ENCODE measurements at places on chromosomes 13 and 19.

GRCh38 chr13:72109863-72110262 lies 242.9 kb upstream of the DACH1 start:
- no peak for DNase-seq

DNA sequence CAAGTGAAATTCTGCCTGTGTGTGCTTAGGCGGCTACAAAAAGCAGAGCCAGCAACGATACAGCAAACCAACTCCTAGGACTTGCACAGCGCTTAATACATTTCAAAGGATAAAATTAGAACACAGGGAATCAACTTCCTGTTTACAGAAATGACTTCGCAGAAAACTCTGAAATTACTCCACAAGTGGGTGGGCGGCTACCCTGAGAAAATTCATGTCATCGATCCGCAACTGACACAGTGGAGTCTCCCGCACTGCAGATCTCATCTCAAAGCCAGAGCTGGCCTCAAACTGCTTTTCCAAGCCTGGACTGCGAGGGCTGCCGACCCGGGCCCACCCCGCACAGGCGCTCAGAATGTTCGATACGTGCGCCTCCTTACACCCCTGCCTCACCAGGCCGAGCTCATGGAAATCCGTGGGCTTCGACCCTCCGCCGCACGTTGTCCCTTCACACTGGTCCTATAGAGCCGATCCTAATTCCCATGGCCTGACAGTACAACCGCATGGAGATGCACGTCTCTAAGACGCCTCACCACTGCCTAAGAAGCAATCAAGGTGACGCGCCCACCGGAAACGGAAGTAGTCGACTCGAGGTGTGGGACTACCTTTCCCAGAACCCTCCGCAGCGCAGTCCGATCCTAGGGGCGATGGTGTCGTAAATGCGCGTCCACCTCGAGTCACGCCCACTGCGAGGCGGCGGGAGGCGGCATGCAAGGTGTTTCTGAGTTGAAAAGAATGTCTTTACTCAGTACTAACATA lies at the start of gene ZNF229:
Gene ZNF229 (minus strand): TSS at position 557 of the 759 bp plus-strand sequence. CDS start 5,625 bp downstream, outside the sequence.
- DNase-seq, result peak; percentile 63

DNA sequence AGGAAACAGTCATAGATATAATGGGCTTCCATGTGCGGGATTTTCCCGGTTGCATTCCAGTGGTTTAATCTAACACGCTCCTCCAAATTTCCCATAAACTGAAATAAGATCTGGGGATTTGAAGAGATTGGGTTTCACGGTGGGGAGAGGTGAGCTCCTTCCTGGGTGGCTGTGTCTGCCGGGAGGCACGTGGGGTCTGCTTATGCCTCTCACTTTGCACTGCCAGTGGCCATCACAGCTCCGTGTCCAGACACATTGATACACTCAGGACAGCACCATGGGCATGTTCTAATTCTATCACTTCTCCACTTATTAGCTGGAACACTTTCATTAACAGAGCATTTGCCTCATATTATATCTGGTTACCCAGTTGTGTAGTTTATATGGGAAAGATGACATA lies 73.4 kb downstream of the SOX1 start:
- no peak for DNase-seq

GRCh38 chr19:8477889-8478288 lies 24.6 kb downstream of the PRAM1 start:
- no peak for DNase-seq

- no peak for DNase-seq
These were observed 1.4 kb downstream of the CEACAM18 start for GRCh38 chr19:51479531-51480331.

DNA sequence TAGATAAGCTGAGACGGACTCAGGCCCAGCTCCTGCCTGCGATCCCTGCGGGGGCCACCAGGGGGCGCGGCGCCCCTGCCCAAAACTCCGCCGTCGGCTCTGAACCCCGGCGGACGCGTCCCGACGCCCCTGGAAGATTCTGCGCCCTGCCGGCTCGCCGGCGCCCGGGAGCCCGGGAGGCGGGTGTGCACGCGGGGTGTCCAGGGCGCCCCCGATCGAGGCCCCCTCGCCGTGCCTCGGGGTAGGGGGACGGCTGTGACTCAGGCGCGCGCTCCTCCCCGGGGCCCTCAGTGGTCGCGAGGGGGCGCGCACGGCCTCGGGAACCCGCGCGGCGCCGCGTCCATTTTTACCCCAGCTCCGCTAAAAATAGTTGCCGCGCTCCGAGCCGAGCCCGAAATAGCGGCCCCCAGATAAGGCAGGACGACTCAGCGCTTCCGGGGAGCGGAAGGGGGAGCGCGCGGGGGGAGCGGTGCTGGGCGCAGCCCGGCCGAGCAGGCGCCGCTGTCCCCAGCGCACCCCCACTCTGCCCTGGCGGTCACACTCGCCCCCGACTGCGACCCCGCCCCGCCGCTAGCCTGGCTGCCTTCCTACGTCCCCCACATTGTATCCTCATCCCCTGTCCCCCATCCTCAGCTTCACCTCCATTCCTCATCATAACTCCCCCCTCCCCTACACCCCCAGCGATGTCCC lies 16.0 kb upstream of the ERCC1 start:
- no peak for DNase-seq

- DNase-seq, result no peak
These were observed 22.2 kb downstream of the ABCC4 start for GRCh38 chr13:95279016-95279415.

DNA sequence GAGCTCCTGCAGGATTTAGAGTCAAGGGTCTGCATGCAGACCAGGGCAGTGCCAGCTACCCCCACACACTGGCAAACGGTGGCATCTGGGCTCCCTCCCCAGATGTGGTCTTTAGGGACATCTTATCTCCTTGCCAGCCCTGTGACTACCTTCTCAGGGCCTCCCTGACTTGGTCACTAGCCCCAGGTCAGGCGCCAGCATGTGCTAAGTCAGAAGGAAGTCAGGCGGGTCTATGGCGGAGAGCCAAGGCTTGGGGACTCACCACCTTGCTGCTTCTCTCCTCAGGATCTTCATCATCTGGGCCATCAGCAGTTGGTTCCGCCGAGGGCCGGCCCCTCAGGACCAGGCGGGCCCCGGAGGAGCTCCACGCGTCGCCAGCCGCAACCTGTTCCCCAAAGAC lies 17.6 kb downstream of the CLPTM1 start:
- DNase-seq, result no peak

- no peak for DNase-seq
These were observed 24.2 kb downstream of the RANBP3 start for GRCh38 chr19:5953680-5954213.

DNA sequence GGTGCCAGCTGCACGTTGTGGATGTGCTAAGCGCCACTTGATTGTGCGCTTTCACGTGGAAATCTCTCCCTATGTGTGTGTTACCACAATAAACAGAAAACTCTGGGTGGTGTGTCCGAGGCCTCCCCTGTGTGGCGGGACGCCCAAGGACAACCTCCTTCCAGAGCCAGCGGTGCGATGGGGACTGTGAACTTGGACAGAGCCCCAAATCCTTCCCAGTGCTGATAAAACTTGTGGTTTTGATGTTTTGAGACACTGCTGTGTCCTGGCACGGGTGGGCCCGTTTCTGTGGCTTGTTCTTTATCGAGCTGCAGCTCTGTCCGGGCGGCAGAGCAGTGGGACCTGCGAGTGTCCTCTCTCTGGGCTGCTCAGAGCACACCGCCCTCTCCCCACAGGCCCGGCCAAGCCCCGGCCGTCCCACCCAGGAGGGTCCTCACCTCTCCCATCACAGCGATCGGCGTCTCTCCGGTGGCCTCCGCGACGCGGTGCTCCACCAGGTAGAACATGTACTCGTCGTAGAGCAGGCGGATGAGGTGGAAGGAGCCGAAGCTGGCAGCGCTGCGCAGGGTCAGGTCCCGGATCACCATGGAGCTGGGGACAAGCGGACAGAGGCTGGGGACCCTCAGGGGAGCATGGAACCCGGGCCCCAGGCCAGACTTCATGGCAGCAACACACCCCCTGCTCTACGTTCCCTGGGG lies 18.8 kb upstream of the RANBP3 start:
- no peak for DNase-seq

GRCh38 chr19:46717716-46718143 lies 816 bp upstream of the PRKD2 start:
- no peak for DNase-seq

GRCh38 chr19:9943744-9944143 lies 7.4 kb upstream of the OLFM2 start:
- no peak for DNase-seq

GRCh38 chr19:23972161-23972560 lies 57.5 kb downstream of the ZNF726 start:
- no peak for DNase-seq

GRCh38 chr13:98976338-98976737 lies 1.5 kb downstream of the DOCK9 start:
- DNase-seq, result peak; percentile 31

DNA sequence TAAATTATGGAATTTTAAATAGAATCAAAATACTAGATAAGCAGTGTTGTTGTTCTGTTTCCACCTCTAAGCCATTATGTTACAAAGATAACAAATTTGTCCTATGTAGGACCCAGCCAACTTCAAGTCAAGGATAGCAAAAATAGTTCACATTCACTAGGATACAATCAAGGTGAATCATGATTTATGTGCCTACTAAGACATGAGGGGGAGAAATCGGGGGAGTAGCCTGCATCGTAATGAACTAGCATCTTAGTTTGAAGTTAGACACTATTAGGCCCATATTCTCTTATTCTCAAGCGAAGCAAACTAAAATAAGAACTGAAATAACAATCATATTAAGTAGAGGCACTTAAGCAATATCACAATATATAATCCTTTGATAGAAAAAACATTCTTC lies 779.4 kb upstream of the PCDH9 start:
- no peak for DNase-seq

GRCh38 chr19:28864577-28865042 lies 348.3 kb downstream of the UQCRFS1 start:
- no peak for DNase-seq

DNA sequence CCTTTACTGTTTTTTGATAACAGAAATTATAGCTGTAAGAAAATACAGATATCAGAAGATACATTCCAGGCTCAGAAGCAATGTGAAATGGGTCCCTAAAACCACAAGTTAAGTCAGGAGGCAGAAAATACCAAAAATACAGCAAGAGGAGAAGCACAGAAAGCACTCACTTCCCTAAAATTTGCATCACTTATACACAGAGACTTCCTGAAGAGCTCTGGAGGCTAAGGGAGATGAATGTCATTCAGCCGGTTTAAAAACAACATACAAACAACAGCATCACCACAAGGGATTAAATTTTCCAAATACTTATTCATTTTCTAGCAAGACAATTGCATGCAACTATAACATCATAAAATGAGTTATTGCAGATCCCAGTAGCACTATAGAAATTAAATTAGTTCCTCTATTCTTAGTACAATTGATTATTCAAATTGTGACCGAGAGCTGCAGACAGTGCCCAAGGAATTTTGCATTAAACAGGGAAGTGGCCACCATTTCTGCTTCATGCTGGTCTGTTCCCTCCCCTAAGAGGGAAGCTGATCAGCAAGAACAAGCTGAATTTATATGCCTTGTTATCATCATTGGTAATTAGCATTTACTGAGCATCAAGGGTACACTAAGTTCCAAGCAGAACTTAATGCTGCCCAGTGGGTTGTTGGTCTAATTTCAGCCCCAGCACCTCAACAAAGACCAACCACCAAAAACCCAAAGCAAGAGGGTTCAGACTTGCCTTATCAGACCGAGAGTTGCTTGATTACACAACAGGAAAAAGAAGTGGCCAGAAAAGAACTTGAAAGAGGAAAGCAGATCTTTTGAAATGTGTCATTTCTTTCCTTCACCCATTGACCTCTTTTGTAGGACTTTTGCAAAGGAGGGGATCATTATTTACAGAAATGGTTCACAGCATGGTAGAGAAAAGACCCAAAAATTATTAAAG lies 140.7 kb downstream of the KCTD12 start:
- DNase-seq, result no peak

DNA sequence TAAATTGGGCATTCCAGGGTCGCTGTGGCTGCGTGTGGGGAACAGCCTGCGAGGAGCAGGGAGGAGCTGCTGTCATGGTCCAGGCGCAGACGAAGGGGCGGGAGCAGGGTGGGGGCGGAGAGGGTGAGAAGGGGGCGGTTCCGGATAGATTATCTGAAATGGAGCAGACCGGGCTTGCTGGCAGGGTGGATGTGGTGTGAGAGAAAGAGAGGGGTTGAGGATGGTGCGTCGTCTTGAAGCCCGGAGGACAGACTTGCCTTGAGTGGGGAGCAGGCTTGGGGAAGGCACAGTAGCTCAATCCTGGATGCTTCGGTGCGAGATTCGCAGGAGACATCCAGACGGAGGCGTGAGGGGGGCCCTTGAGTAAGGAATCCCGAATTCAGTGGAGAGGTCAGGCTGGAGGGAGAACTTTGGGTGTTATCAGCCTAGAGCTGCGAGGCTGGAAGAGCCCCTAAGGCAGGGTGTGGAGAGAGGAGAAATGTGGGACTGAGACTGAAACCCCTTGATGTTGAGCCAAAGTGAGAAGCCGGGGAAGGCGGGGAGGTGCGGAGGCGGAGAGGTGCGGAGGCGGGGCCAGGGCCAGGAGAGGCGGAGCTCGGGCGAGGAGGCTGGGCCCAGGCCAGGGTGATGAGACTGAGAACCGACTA lies 40.6 kb downstream of the DPF1 start:
- no peak for DNase-seq
